Spleen (tissue), 13 donors: ENCODE measurements at places on chromosomes 1 and 21. TPM values are rescaled to one million over a fixed set of nuclear protein-coding genes. Genes with fewer than 3 reads are reported as not detected.
A peak's percentile ranks its signal among the peaks of the same experiment; 100 is the strongest.

GRCh38 chr1:12629511-12629956 is 11.5 kb upstream of the DHRS3 start:
- H3K36me3 ChIP-seq: no peaks in the 10 kb centered on the region
- H3K4me3 ChIP-seq: no peak overlapping the region
- no peaks in the 10 kb centered on the region for H3K27me3 ChIP-seq
- no peak overlapping the region for H3K27ac ChIP-seq

DNA sequence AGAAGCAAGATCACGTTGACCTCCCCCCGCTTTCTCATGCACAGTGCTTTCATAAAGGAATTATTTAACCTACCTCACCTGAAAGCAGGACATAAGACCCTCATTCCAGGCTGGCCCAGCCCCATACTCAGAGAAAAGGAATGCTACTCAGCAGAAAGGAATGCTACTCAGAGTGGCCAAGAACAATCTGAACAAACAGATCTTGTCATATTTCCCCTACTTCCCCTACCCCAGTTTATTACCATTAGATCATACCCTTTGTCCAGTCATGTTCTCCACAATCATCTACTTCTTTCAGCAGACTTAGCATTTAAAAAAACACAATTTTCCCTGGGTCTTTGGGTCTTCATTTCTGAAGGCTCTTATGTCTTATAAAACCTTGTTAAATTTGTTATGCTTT is 89.8 kb downstream of the SLC16A1 start:
- H3K36me3 ChIP-seq: no peaks in the 10 kb centered on the region
- DNase-seq: no peak
- H3K4me3 ChIP-seq: no peak overlapping the region
- H3K4me1 ChIP-seq: no peaks in the 10 kb centered on the region

DNA sequence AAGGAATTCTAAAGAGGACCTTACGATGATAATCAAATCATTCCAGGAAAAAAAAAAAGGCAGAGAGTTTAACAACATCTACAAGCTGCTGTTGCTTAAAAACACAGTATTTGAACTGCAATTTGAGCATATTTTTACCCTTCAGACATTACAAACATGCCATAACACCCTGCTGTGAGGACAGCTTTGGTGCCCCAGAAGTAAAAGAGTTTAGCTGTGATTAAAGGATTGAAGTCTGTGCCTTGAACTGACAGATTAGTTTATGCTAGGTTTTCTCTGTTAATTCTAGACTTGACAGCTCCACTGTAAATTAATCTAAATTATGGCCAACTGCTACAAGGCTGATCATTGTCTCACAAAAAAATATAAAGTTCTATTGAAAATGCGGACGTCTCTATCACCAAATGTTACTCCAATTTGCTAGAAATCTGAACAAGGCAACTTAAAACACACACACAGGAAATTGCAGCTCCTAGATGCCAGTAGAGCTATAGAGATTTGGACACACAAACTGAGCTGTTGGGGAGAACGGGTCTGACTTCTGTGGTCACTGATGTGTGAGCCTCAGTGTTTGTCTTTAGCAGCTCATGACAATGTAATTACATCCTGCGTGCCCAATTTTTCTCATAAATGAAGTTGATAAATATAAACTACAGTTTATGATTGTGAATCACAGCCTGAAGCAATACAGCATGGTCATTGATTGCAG is 217.9 kb downstream of the NTNG1 start:
- no peaks in the 10 kb centered on the region for H3K27me3 ChIP-seq
- H3K4me1 ChIP-seq: no peaks in the 10 kb centered on the region
- no peaks in the 10 kb centered on the region for H3K36me3 ChIP-seq
- H3K4me3 ChIP-seq: peak overlapping the region; percentile 21
- no peak overlapping the region for H3K27ac ChIP-seq

- peak overlapping the region; percentile 10 for H3K4me3 ChIP-seq
- H3K4me1 ChIP-seq: peaks cover 90% of the 10 kb centered on the region
- H3K27me3 ChIP-seq: no peaks in the 10 kb centered on the region
- peak; percentile 89 for DNase-seq
- H3K27ac ChIP-seq: peak overlapping the region; percentile 85
These were observed 5.8 kb upstream of the ITGB2 start for GRCh38 chr21:44926331-44927101.

Gene WDR64
- total RNA-seq: 0.34 TPM

- H3K4me3 ChIP-seq: no peak overlapping the region
- no peaks in the 10 kb centered on the region for H3K27me3 ChIP-seq
- no peaks in the 10 kb centered on the region for H3K36me3 ChIP-seq
- H3K27ac ChIP-seq: no peak overlapping the region
These were observed 68.6 kb upstream of the MCOLN3 start for GRCh38 chr1:85116856-85117255.

GRCh38 chr1:93087532-93087931 is 8.4 kb downstream of the MTF2 start:
- H3K27ac ChIP-seq: no peak overlapping the region
- no peak overlapping the region for H3K4me3 ChIP-seq
- H3K4me1 ChIP-seq: peaks cover 13% of the 10 kb centered on the region
- H3K36me3 ChIP-seq: no peaks in the 10 kb centered on the region

DNA sequence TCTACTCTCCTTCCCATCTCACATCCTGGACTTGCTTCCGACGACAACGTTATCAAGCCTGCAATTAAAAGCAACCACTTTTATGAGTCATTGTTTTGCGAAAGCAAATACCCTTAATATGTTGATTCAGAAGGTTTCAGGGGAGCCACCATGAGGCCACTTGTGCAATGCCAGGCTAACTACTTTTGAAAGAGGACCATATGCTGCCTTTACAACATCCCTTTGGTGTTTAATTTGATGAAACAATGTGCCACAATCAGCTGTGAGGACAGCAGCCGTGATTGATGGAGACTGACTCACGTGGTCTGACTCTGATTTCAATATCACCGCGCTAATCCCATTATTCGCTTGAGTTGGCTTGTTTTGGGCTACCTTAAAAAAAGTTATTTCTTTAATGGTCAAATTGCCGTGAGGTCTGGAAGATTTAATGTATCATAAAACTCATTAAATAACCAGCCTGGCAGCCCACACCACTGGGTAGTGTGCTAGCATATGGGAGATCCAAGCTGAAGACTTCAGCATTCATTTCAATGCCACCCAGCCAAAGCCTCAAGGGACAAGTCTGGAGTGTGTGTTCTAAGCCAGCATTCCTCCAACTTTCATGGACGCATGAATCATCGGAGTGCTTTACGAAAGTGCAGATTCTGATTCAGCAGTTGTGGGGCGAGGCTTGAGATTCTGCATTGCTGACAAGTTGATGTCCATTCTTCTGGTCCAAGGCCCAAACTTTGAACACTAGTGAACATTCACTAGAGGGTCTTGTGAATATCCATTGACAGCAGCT is 73.3 kb upstream of the PAXBP1 start:
- H3K4me1 ChIP-seq: no peaks in the 10 kb centered on the region
- no peaks in the 10 kb centered on the region for H3K27me3 ChIP-seq
- DNase-seq: no peak
- no peaks in the 10 kb centered on the region for H3K36me3 ChIP-seq

Gene MPL
- total RNA-seq: not detected

DNA sequence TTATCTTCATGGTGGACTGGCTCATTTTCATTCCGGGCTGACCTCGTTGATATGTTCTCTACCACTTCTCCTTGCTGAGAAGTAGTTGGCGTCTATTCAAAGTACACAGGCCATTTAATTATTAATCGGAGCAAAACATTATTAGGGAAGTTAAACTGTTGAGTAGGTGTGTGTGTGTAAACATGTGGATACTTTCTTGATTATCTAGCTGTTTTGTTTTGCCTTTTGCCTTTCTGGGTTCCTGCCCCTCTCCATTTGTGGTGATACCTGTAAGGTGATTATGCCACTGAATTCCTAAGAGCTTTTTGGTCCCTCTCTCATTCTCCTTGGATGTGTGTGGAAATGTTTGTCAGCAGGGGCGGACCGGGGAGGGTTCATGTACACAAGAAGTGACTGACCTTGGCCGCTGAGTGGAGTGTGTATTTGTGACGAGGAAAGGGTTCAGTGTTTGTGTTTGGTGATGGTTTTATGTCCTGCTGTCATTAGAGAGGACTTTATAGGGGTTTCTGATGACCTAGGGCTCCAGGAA is 56.6 kb upstream of the PPP2R5A start:
- H3K4me3 ChIP-seq: no peak overlapping the region
- DNase-seq: no peak
- H3K27ac ChIP-seq: peak overlapping the region; percentile 38
- peaks cover 24% of the 10 kb centered on the region for H3K4me1 ChIP-seq
- H3K36me3 ChIP-seq: no peaks in the 10 kb centered on the region

- peaks cover 18% of the 10 kb centered on the region for H3K4me1 ChIP-seq
- H3K27me3 ChIP-seq: no peaks in the 10 kb centered on the region
- no peak overlapping the region for H3K4me3 ChIP-seq
- H3K36me3 ChIP-seq: peaks cover 57% of the 10 kb centered on the region
- DNase-seq: no peak
These were observed 56.4 kb downstream of the SASS6 start for GRCh38 chr1:100076319-100076718.
